Activated CD8-positive, alpha-beta memory T cell treated with anti-CD3 and anti-CD28 coated beads for 1 hour (primary cell): ENCODE measurements at places on chromosomes 5 and 9.

DNA sequence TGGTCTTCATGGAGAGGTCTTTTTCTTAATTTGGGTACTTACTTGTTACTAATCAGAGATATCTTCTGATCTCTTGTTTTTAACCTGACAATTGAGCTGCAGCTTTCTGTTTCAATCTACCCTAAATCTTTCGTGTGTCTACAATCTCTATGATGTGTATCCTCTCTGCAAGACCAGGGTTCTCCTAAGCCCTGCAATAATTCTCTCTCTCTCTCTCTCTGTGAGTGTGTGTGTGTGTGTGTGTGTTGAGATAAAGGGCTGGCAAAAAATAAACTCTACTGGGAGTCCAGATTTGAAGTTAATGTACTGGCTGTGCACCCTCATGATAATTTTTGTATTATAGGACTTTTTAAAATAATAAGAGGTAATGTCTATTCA is 57.8 kb upstream of the FBXL7 start:
- DNase-seq: no peak

DNA sequence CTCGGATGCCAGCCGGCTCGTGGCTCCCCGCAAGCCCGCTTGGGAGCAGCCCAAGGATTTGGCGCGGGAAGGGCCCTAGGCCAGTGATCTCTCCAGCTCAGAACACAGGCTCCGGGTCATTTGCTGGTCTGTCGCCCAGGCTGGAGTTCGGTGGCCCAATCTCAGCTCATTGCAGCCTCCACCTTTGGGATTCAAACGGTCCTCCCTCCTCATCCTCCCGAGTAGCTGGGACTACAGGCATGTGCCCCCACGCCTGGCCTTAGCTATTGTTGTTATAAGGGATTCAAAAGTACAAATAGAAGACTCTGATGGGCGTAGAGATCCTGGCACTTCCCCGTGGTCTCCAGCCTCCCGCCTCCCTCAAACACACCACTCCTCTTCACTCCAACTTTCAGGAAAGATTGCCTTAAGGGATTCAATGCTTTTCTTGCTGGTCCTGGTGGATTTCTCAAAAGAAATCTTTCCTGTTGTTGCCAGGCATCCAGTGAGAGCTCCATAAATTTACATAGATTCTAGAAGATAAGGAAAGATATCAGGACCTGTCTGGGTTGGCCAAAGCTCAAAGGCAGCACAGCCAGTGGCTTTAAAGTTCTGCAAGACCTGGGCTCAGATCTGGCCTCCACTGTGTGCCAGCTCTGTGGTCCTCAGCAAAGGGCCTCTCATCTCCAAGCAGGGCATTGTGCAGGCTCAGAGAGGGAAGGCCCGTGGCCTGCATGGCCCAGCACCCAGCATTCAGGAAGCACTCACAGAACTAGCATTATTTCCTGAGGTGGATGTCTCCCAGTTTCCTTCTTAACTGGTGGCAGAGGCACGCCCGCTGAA is 1.0 kb downstream of the AIF1L start:
- no peak for DNase-seq

DNA sequence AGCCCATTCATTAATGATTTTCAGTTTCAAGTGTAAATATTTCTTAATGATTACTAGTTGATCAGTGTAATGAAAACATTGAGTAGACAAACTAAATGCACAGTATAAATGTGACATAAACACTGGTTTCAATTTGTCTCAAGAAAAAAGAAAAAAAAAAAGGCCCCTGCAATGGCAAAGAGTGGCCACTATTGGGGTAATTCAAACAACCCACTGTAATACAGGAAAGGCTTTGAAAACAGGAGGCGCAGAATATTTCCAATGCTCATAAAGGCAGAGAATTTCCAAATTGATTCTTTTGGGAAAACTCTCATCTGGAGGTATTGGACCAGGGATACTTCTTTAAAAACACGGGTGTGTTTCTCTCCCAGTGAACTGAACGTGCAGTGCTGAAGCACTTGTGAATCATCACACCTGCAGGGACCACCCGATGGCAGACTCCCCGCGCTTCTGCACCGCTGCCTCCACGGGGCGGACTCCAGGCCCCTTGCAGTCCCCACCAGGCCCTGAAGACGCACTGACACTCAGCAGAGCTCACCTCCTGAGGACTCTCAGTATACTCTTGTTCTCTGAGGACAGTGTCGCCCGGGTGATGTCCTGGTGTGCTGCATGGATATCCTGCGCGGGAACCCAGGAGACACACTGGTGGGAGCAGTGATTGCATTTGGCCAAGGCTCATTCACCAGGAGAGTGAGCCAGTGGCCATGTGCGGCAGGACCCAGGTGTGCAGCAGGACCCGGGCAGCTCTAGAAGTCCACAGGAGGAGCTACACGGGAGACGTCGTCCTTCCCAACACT is 227.6 kb upstream of the IRX4 start:
- DNase-seq: no peak

- no peak for DNase-seq
Measured at GRCh38 chr5:80745490-80745889, 90.7 kb upstream of the DHFR start.

- DNase-seq: no peak
Measured at GRCh38 chr5:93884254-93884653, 142.9 kb upstream of the POU5F2 start.
